Stimulated activated CD8-positive, alpha-beta memory T cell treated with anti-CD3 and anti-CD28 coated beads, Interleukin-4, amount 100 ng/mL, for 48 hours (primary cell): ENCODE measurements at places on chromosomes 13 and 19.

- peak; percentile 66 for DNase-seq
Observed at GRCh38 chr19:19997656-19998268, 41.5 kb downstream of the ZNF682 start.

- no peak for DNase-seq
Observed at GRCh38 chr13:106471957-106472543, 63.4 kb downstream of the EFNB2 start.

DNA sequence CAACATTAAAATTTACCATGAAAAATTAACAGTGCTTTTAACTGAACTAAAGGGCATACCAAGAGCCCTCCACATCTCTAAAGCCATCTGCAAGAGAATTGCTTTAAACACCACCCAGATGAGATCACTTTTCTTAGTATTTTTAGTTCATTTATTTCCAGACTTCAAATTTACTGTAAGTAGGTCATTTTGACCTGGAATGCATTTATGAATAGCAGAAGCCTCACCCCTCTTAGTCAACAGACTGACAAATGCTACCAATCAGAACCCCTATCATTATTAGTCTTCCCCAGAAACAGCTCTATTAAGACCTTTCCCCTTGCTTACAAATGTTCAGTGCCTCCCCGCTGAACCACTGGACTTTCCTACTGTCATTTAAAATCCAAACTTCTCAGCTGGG lies 27.3 kb downstream of the RUBCNL start:
- DNase-seq, result no peak

DNA sequence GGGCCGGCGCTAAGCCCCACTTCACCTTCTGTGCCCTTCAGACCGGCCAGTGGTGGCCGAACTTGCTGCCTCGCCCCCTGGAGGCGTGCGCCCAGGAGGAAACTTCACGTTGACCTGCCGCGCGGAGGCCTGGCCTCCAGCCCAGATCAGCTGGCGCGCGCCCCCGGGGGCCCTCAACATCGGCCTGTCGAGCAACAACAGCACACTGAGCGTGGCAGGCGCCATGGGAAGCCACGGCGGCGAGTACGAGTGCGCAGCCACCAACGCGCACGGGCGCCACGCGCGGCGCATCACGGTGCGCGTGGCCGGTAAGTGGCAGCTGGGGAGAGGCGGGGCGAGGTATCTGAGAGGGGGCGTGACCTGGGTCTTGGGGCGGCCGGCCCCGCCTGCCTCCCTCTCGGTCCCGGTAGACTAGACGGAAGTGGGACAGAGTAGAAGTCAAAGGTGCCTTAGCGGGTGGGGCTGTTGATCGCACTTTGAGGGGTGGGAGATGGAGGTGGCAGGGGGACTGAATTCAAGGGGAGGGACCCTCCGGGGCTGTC lies 5.6 kb downstream of the ICAM5 start:
- DNase-seq, result peak; percentile 70

- DNase-seq, result no peak
Observed at GRCh38 chr13:57045826-57046546, 94.7 kb upstream of the PRR20A start.

DNA sequence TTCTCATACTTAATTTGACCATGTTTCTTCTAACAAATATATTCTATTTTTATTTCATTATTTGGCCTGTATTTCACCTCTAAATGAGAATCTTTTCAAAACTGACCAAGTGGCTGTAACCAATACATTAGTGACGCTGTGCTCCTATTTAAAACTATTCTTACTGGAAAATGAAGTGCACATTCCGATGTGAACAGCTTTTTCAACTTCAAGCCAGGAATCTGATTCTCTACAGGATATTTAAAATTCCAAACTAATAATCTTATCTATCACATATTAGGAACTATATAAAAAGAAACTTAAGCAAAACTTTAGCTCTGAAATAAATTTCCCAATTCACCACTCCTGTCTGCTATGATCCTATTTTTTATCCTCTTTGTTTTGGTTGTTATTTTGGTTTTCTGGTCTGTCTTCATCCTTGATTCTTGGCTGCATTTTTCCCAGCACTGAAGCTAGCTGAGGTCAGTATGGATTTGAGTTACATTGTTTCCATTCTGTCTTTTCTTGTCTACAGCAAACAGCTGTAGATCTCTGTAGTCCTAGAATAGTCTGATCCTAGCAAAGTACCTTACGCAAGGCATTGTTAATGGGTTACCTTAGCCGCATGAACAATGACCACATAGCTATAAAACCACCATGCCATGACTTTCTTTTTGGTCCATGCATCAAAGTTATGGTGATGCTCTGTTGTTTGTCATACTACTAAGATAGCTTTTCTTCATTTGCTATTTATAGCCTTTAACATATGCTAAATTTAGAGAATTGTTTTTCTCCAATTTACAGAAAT lies 748.6 kb upstream of the SPRY2 start:
- DNase-seq, result no peak

- DNase-seq, result no peak
Observed at GRCh38 chr13:21934284-21934683, 263.4 kb downstream of the FGF9 start.
